ENCODE measurements at places on chromosomes 5 and 9.

DNA sequence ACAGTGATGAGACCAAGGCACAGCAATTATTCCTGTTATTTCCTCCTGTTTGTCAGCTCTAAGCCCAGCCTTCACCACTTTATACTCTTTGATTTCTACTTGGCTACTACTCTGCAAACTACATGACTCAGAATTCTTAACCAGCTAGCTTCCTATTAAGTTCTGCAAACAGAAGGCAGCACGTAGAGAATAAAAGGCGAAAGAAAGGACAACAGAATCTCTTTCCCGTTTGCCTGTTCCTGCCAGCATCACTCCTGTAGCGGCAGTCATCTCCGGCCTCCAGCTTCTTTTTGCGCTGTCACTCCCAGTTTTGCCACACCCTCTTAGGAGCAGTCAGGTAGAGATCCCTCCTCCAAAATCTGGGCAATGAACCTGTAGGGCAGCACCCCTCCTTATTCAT, 29.9 kb downstream of the DPYSL3 start:
- no peak for DNase-seq

DNA sequence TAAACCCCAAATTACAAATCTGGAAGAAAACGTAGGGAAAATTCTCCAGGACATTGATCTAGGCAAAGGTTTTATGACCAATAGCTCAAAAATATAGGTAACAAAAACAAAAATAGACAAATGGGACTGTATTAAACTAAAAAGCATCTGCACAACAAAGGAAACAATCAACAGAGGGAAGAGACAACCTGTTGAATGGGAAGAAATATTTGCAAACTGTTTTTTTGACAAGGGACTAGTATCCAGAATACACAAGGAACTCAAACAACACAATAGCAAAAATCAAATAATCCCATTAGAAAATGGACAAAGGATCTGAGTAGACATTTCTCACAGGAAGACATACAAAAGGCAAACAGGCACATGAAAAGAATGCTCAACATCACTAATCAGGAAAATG, 386.3 kb downstream of the ENC1 start:
- DNase-seq = no peak

- no peak for DNase-seq
Observed at GRCh38 chr5:102139029-102139428, 157.1 kb downstream of the SLCO4C1 start.

DNA sequence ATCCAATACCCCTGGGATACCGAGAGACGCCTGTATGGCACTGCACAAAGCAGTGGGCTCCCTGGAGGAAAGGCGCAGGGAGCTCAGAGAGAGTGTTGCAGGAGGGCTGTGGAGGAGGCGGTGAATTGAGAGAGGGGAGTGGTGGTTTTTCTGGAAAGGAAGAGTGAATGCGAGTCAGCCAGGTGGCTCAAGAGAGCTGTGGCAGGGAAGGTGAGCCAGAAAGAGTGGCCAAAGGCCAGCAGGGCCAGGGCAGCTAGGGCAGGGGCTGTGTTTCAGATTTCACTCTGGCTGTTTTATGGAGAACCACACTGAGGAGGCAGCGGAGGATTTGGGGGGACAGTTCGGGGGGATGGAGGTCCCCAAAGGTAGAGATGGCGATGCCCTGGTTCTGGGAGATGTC, 13.0 kb upstream of the DAB2IP start:
- no peak for DNase-seq

GRCh38 chr9:130541533-130541932, 37.8 kb upstream of the FUBP3 start:
- no peak for DNase-seq

DNA sequence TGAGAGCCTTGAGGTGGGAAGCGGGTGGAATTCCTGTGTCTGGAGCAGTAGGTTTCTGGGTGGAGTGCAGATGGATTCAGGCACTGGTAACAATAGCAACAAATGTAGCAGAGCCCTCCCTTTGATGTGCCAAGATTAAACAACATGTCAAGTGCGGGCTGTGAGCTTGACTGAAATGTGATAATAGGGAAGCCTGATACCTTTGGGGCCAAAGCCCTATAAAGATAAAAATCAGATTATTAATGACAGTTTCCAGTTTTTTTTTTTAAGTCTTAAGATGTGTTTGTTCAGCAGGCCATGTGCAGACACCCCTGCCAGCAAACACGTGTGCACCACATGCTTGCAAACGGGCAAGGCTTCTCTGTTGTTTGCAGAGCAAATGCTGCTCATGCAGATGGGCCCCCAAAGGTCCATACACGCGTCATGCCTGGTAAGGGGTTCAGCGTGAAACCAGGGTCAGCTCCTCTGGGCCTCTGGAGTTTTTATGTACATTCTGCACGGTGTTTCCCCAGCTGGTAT, 193.2 kb downstream of the GADD45G start:
- DNase-seq = no peak

DNA sequence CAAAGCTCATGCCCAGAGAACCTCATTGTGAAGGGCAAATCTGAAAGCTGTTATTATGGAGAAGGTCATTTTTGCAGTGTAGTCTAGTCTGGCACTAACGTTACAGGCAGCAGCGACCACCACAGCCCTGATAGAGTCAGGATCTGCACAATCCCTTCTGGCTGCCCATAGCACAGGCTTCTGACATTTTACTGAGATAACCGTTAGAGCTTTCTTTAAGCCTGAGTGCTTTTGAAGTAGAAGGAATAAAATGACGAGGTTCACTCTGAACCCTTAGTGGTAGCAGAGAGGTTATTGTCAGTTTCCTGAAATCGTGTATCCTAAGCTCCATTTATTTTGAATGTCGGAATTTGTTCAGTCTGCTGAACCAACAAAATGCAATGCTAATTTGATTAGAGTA, 505.1 kb downstream of the CDH12 start:
- no peak for DNase-seq

GRCh38 chr9:26163931-26164330, 485.7 kb upstream of the TUSC1 start:
- no peak for DNase-seq

All from stimulated activated CD4-positive, alpha-beta T cell treated with anti-CD3 and anti-CD28 coated beads, Interleukin-15, amount 100 ng/mL, for 48 hours (primary cell).